CD8-positive, alpha-beta T cell (primary cell): ENCODE measurements at places on chromosomes 16 and 17. TPM values are rescaled to one million over a fixed set of nuclear protein-coding genes. Genes with fewer than 3 reads are reported as not detected.
A peak's percentile ranks its signal among the peaks of the same experiment; 100 is the strongest.

The SEZ6 gene
- total RNA-seq, result not detected

The TEKT3 gene
- 0.28 TPM for total RNA-seq

The DHRS7C gene
- not detected for total RNA-seq

The SMIM5 gene
- 2.1 TPM for total RNA-seq

The OR3A3 gene
- not detected for total RNA-seq

The TSPOAP1 gene
- 27.9 TPM for total RNA-seq

The RNF43 gene
- total RNA-seq, result 0.61 TPM

The P2RX1 gene
- total RNA-seq, result 0.95 TPM

- no peak for DNase-seq
Observed at GRCh38 chr17:7250695-7251627, 573 bp downstream of the CTDNEP1 start.

DNA sequence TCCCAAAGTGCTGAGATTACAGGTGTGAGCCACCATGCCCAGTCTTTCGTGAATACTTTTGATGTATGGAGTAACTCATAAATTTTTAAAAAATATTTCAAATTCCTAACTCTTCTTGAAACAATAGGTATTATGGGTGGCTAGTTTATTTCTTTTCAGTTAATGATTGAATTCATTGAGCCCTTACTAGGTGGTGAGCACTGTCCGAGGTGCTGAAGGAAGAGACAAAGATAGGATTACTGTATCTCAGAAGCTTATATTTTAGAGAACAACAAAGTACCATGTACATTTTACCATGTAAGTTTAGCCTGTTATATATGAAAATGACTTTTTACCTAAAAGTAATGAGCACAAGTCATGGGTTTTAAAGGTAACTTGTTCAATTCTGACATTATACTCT, 418.3 kb downstream of the NPIPA7 start:
- DNase-seq, result no peak

DNA sequence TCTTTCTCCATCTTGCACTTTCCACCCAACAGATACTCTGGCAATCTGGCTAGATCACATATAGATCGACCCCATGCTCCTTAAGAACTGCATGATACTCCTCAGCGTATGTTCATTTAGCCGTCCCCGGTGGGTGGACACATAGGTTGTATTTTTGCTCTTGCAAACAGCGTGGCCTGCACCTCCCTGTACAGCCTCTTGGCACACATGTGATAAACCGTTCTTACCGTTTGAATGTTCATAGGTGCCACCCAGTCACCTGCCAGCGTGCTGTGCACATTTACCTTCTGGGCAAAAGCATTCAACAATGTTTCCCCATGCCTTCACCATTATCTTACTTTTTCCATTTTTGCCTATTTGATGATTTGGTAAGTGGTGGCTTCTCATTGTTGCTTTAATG, 6.2 kb downstream of the TNP2 start:
- DNase-seq, result no peak

- no peak for DNase-seq
Observed at GRCh38 chr16:17129971-17130370, 340.8 kb downstream of the XYLT1 start.

DNA sequence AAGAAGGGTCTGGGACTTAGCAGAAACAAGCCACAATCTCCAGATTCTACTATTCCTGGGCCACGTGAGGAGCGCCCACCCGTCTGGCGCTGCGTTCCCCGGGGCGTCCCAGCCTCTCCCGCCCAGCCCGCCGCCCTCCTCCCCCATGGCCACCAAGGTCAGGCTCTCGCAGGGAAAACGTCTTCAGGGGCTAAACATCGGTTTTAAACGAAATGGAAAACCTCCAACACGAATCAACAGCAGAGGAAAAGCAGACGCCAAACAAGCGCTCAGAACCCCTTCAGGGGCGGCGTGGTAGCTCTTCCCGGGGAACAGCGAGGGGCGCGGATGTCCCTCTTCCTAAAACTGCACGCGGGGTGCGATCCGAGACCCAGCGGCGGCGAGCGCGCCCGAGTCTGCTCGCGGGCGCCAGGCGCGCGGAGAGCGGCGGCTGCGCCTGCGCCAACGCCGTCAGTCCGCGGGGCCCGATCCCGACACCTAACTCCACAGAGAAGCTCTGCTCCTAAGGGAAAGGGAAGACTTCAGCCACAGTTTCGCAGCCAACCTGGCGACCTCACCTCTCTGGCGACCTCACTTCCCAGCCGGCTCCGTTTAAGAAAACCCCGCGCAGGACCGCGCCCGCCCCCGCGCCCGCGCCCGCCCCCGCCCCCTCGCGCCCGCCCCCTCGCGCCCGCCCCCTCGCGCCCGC, 505 bp upstream of the COG1 start:
- DNase-seq, result peak; percentile 63

GRCh38 chr16:73547552-73548403, 499.9 kb upstream of the ZFHX3 start:
- DNase-seq, result no peak

DNA sequence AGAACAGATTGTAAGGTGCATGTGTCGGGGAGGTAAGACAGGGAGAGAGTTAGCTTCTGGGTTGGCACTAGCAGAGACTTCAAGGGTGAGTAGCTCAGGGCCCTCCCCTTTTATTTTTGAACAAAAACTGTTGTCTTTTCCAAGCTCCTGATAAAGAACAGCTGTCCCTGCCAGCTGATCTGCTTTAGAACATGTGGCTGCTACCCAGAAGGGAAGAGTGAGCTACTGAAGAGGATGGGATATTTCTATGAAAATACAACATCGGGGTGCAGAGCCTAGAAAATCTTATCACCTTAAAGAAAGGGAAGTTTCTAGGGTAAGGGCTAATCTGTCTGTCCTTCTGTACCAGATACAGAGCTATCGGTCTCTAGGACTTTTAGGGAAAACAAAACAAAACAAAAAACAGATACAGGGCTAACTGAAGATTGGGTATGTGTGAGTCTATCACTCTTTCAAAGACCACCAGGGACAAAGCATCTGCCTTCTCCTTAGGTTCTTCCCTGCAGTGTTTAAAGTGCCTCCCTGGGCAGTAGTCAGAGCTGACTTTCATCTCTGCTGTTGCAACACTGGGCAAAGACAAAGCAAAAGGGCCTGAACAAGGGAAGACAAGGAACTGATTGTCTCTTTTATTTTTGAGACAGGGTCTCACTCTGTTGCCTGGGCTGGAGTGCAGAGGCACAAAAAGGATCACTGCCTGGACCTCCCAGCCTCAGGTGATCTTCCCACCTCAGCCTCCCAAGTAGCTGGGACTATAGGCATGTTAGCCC, 5.0 kb upstream of the DHRS13 start:
- DNase-seq, result no peak
